ENCODE measurements at places on chromosomes 5 and 9.

- no peak for DNase-seq
Observed at GRCh38 chr5:173202266-173202875, 32.6 kb downstream of the NKX2-5 start.

GRCh38 chr9:23938908-23939307, 112.9 kb upstream of the ELAVL2 start:
- DNase-seq = no peak

GRCh38 chr5:179417696-179418095, 72.4 kb upstream of the ADAMTS2 start:
- DNase-seq = no peak

DNA sequence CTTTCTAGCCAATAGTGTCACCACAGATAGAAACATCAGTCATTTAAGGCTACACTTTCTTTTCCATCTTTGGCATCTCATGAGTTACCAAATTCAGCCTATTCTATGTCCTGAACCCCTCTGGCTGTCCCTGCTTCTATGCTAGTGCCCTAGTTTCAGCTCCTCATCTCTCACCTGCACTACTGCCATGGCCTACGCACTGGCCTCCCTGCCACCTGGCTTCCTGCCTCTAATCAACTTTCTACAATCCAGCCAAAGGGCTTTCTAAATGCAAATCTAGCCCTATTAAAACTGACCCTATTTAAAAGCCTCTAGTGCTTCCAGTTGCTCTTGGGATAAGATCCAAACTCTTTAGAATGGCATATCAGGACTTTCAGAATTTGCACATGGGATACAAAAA, 482.9 kb downstream of the TMEM38B start:
- DNase-seq = no peak

GRCh38 chr5:150778517-150779396, at the start of gene SMIM3:
Gene SMIM3 (plus strand): TSS chr5:150778757. CDS start chr5:150795441, 16,684 bp downstream.
- no peak for DNase-seq

DNA sequence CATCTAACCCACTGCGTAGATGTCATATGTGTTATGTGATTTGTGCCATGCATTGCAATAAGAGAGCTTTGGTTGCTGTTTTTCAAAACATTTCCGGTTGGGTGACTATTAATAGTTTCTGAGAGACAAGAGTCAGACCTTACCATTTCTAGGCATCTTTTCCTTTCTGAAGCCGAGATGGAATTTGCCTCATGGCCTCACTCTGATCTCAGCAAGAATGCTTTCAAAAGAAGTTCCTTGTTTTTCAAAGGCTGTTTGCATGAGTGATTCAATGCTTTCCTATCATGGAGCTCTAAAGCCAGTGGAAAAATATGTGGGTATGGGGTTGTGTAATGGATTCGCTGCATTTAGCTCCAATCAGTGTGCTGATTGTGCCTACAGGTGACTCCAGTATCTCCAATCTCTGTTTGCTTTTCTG, 203.1 kb upstream of the PPP1R2B start:
- DNase-seq = no peak
